ENCODE measurements at places on chromosomes 7 and 10. TPM values are rescaled to one million over a fixed set of nuclear protein-coding genes. Genes with fewer than 3 reads are reported as not detected.
A peak's percentile ranks its signal among the peaks of the same experiment; 100 is the strongest.

Gene IGF2BP3
- total RNA-seq = 1.4 TPM

Gene SEMA3D
- not detected for total RNA-seq

DNA sequence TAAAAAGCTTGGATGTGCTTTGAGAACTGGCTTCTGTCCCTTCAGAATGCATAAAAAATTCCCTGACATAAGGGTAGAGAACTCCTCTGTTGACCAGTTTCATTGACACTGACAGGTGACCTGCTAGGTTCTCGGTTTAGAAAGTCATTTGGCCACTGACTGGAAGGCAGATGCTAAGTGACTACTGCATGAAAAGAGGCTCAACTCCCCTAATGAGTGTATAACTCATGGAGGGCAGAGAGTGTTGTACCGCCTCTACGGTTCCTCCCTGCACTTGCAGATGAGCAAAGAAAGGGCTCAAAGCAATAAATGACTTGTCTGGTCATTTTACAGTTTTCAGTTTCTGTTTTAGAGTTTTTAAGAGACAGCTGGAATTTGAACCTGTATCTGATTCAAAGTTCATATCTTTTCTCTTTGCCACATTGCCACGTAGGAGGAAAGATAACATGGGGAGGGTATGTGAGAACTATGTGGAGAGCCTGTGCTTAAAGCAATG is 2.9 kb upstream of the FGL2 start:
- H3K27ac ChIP-seq = no peak overlapping the region
- H3K4me3 ChIP-seq = no peak overlapping the region
- DNase-seq = peak; percentile 12
- H3K27me3 ChIP-seq = no peaks in the 10 kb centered on the region
- H3K36me3 ChIP-seq = no peaks in the 10 kb centered on the region

GRCh38 chr10:17510242-17510908 is 56.0 kb upstream of the ST8SIA6 start:
- no peak overlapping the region for H3K4me3 ChIP-seq
- H3K4me1 ChIP-seq = peaks cover 65% of the 10 kb centered on the region
- H3K27ac ChIP-seq = peak overlapping the region; percentile 98
- H3K36me3 ChIP-seq = no peaks in the 10 kb centered on the region
- no peaks in the 10 kb centered on the region for H3K27me3 ChIP-seq

DNA sequence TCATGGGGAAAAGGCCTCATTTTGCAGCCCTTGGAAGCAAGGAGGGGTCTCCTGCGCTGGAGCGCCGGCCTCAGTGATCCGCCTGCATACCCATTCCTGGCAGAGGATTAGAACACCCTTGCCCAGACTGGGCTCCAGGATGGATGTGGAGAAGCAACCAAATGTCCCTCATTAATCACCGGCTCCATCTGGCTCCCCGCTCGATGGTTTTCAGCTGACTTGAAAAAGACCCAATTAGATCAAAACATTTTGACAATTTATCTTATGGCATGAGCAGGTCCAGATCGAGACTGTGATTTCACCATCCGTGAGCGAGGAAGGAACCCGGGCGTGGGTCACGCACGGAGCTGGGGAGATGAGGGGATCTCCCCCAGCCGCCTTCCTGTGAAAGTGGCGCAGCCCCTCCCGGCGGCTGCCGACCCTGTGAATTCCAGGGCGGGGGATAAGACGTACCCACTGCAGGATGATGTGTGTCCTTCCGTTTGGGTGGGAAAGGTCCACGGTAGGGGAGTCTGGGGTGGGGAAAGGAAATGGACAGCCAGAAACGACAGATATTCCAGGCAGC is 141.6 kb downstream of the EMX2 start:
- H3K27ac ChIP-seq = no peak overlapping the region
- H3K4me1 ChIP-seq = no peaks in the 10 kb centered on the region
- DNase-seq = no peak
- no peak overlapping the region for H3K4me3 ChIP-seq
- no peaks in the 10 kb centered on the region for H3K27me3 ChIP-seq

DNA sequence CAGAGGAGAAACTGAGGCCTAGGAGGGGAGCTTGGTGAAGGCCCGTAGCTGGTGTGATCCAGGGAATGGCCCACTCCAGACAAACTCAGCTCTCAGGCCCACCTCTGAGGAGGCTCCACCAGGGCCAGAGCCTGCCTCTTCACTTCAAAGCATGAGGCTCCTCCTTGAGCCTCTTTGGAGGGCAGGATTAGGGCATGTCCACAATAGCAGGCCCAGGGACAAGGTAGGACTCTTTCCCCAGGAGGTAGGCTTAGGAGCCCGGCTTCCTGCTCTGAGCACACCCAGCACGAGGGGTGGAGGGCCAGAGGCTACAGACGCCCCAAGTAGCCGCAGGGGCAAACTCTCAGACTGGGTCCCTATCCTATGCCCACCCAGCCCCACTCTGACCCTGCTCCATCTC is 164.6 kb upstream of the ZMIZ1 start:
- no peak overlapping the region for H3K27ac ChIP-seq
- no peak for DNase-seq
- H3K4me1 ChIP-seq = no peaks in the 10 kb centered on the region
- no peaks in the 10 kb centered on the region for H3K36me3 ChIP-seq
- no peak overlapping the region for H3K4me3 ChIP-seq

DNA sequence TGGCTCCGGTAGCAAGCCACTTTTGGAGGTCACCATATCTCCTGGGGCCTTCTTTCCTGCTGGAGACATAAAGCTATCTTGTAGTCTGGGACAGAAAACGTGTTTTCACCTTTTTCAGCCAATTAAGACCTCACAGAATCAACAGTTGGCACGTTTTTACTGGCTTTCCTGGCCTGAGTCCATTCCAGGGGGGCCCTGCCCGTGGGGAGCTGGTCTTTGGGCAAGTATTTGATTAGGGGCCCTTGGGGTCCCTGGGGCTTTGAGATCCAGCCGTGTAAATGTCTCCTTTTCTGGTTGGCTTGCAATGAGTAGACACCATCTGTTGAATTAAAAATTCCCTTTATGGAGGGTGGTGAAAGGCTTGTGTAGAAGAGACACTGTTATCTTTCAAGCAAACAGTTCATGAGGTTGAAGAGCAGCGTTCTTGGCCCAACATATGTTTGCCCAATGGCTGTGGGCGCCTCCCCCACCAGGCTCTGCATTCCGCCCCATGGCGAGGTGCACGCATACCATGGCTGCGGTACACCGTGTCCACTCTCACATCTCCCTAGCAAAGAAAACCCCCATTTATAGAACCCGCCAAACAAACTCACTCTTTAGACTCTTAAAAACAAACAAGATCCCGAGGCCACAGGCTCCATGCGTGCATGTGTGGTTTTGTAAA is 593.2 kb downstream of the LRMDA start:
- no peaks in the 10 kb centered on the region for H3K27me3 ChIP-seq
- no peak for DNase-seq
- H3K36me3 ChIP-seq = no peaks in the 10 kb centered on the region
- no peaks in the 10 kb centered on the region for H3K4me1 ChIP-seq

GRCh38 chr7:22477876-22478450 is 22.0 kb downstream of the STEAP1B start:
- no peaks in the 10 kb centered on the region for H3K36me3 ChIP-seq
- DNase-seq = no peak
- H3K4me3 ChIP-seq = no peak overlapping the region
- no peak overlapping the region for H3K27ac ChIP-seq
- peaks cover 3% of the 10 kb centered on the region for H3K4me1 ChIP-seq

DNA sequence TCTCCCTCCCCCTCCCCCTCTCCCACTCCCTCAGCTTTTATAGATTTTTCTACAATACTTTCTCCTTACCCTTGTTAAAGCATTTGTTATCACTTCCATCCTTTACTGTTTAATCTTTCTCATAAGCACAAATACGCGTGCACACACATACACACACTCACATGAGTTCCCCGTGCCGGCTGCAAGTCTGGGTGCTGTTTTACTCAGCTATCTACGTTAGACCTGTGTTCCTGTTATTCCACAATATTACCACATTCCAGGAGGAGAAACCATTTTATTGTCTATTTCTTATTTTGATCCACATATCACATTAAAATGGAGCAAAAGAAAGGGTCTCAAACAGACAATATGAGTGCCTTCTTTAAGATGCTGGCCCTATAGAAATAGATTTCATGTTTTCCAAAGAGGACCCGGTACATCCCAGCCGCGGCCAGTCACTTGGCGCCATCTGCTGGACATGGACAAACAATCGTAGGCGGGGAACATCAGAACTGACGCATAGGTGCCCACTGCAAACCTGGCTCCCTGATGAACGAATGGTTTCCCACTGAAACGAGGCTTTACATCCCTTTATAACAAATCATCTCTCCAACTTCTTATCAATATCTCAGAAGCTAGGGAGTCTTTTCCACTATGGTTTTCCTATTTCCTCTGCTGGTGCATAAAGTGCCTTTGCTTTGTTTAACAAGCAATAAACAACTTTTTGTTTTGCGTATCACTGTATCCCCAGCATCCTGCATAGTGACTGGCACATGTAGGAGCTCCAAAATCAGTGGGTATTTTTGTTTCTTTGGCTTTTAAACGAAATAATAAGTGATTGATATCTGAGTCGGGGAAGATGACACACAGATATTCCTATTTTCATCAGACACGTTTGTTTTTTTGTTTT is 25.2 kb upstream of the OPTN start:
- peaks cover 7% of the 10 kb centered on the region for H3K27me3 ChIP-seq
- H3K4me1 ChIP-seq = no peaks in the 10 kb centered on the region
- H3K4me3 ChIP-seq = no peak overlapping the region

DNA sequence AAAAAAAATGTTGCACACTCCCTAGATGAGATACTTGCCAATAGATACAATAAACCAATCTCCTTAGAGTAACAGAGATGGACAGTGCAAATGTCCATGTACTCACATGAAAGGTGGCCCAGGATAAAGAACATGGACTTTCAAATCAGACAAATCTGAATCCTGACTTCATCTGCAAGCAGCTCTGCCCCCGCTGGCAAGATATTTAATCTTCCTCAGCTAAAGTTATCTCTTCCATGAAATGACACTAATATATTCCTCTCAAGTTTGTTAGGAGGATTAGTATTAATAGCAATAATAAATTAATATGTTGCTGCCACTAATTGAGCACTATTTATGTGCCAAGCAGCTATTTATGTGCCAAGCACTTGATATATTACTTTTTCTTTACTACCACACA is 148.6 kb upstream of the YAE1 start:
- H3K4me1 ChIP-seq = peaks cover 10% of the 10 kb centered on the region
- DNase-seq = no peak
- peaks cover 9% of the 10 kb centered on the region for H3K27me3 ChIP-seq

DNA sequence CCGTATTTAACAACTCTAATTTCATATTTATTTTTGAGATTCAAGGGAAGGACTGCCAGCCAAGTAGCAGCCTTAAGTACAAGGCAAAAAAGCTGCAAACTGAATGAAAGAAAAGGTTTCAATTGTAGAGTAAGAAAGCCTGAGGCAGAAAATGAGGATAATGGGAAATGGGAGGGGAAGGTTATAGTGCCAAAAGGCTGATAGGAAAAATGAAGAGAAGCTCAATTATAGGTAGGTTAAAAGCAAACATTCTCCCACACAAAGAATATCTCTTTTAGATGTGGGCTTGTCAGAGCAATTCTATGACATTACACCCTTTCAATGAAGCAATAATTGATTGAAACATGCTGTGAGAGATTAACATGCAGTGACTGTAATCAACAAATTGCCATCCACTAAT is 175.3 kb downstream of the RAPGEF5 start:
- DNase-seq = no peak
- H3K4me3 ChIP-seq = no peak overlapping the region
- H3K4me1 ChIP-seq = no peaks in the 10 kb centered on the region
- no peak overlapping the region for H3K27ac ChIP-seq
- H3K27me3 ChIP-seq = no peaks in the 10 kb centered on the region
- H3K36me3 ChIP-seq = no peaks in the 10 kb centered on the region

GRCh38 chr7:136489808-136490207 is 378.6 kb upstream of the CHRM2 start:
- H3K27me3 ChIP-seq = no peaks in the 10 kb centered on the region
- no peaks in the 10 kb centered on the region for H3K36me3 ChIP-seq
- no peak overlapping the region for H3K27ac ChIP-seq
- no peak overlapping the region for H3K4me3 ChIP-seq

DNA sequence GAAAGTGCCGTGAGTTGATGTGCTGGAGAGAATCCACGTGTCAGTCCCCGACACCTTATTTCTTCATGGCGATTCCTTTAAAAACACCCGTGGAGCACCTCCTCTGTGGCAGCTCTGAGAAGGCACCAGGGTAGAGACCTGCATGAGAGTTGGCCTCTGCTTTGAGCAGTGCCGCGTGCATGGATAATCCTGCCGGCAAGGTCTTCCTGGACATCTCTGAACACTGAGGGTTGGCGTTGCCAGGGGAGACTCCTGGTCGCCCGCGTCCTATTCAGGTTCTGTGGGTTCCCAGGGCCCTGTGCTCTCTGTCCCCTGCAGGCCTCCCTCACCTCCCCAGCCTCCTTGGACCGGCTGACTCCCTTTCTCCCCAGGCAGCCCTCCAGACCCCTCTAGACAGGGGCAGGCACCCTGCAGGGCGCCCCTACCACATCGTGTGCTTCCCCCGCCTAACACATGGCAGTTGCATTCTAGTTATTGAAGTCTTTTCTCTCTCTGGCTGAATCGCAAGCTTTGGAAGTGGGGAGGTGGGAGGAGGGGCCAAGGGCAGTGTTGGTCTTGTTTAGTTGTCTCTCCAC is 95.6 kb downstream of the MKI67 start:
- no peak overlapping the region for H3K4me3 ChIP-seq
- H3K36me3 ChIP-seq = no peaks in the 10 kb centered on the region
- peaks cover 3% of the 10 kb centered on the region for H3K4me1 ChIP-seq
- H3K27me3 ChIP-seq = no peaks in the 10 kb centered on the region

GRCh38 chr7:79465551-79465950 is 12.1 kb upstream of the MAGI2 start:
- no peaks in the 10 kb centered on the region for H3K27me3 ChIP-seq
- H3K4me3 ChIP-seq = no peak overlapping the region

DNA sequence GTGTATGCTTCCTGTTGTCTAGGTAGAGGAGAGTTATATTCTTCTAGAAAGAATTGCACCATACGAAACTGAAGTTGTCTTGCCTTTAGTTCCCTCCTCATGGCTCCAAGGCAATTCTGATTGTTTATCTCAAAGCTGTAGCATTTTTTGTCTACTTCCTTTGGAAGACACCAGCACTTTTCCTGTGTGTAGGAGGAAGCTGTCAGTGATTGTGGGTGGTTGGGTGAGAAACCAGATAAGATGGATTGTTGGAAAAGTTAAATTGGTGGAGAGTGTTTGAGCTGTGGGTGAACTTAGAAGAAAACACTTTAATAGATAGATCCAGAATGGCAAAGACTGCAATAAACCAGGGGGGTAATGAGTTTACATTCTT is 12.1 kb upstream of the CSTF2T start:
- H3K4me1 ChIP-seq = peaks cover 9% of the 10 kb centered on the region
- peaks cover 5% of the 10 kb centered on the region for H3K27me3 ChIP-seq
- no peak overlapping the region for H3K27ac ChIP-seq
- no peak for DNase-seq
